Amniotic stem cell (primary cell): ENCODE measurements at places on chromosomes 2 and 18.

GRCh38 chr2:105893011-105893995 lies 148.6 kb downstream of the NCK2 start:
- DNase-seq, result no peak

DNA sequence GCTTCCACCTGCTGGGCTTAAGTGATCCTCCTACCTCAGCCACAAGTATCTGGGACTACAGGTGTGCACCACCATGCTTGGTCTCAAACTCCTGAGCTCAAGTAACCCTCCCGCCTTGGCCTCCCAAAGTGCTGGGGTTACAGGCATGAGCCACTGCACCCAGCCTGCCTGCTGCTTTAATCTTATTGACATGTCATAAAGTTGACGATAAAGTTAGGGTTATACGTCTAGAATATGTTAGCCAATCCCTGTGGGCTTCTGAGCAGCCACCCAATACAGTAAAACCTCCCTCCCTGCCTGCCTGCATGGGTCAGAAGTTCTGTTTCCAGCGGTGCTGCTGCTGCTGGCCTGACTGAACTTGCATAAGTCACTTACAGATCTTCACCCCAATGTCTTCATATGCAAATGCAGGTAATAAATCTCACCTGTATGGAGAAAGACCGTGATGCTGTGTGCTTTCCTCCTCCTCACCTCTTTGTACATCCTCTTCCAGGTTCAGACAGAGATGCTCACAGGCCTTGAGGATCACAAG lies 30.1 kb downstream of the TGIF1 start:
- no peak for DNase-seq

DNA sequence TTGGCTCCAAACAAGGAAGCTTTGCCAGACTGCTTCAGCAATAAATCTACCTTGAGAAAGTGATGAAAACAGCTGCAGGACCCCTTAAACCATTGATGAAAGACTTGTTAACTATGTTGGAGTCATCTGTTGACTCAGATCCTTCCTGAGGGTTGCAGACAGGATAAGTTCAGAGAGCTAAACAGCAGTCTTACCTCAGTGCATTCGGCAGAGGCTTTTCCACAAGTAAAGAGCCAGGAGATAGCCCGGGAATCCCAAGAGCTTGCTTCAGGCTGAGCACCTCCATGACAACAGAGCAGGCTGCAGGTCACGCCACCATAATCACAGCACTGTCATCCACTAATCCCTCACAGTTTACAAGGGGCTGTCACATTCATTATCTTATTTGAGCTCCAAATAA lies 23.7 kb downstream of the KIAA2012 start:
- DNase-seq, result no peak

DNA sequence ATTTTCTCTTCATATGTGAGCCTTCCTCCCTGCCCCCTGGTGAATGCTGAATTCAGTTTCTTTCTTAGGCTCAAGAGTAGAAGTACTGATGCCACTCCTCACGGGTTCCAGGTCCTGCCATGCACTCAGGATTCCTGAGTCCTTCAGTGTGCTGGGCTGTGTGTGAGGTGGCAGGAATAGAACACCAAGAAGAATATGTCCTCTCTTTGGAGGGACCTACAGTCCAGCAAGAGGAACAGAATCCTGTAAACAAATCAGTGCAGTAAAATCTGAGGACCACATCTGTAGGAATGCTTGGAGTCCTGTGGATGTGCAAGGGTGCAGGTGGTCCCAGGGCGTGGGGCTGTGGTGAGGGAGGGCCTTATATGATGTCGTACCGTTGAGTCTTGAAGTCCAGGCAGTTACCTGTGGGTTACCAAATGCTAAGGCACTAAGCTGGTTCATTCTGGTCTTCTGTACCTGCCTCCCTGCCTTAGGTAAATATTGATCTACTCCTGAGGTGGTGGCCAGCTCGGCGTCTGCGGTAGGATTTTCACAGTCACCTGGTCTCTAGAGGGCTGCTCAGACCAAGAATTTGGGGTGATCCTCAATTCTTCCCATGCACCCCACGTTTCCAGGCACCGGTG lies 5.5 kb downstream of the ASAP2 start:
- no peak for DNase-seq

- DNase-seq, result no peak
Observed at GRCh38 chr2:73289304-73289703, 4.0 kb downstream of the EGR4 start.

- DNase-seq, result no peak
Observed at GRCh38 chr2:134999521-134999920, 47.7 kb downstream of the MAP3K19 start.

DNA sequence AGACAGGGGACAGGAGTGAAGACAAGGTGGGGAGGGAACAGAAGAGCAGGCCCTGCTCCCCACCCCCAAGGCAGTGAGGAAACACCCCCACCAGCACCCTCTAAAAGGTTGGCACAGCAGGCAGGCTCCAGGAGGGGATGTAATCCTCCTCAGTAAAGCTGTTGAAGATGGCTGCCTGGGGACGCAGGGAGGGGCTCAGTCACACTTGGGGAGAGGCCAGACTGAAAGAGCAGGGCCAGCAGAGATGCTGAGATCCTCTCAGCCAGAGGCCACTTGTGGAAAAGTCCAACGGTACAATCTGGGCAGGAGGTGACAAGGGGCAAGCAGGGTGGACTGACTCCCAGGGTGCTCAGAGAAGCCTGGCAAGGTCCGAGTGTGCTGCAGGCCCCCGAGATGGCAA lies 154.8 kb upstream of the ID2 start:
- DNase-seq, result no peak

- no peak for DNase-seq
Observed at GRCh38 chr18:12586956-12587355, 71.0 kb downstream of the SPIRE1 start.

- DNase-seq, result no peak
Observed at GRCh38 chr18:79904357-79905147, 46.9 kb downstream of the SLC66A2 start.

DNA sequence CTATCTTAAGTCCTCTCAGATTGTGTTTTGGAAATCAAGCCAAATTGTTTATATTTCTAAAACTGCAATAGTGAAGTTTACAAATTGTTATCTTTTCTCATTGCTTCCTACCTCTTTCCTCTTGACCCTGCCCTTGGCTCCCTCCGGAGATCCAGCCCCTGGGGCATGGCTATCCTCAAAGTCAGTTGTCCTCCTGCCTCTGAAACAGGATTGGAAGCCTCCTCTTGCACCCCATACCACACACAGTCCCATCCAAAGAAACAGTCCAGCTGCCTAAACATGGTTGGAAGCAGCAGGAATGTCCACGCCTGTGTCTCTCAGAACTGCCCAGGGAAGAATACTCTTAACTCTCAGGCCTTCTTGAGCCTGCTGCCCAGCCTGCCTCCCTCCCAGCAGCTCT lies 30.1 kb upstream of the COL6A3 start:
- no peak for DNase-seq

DNA sequence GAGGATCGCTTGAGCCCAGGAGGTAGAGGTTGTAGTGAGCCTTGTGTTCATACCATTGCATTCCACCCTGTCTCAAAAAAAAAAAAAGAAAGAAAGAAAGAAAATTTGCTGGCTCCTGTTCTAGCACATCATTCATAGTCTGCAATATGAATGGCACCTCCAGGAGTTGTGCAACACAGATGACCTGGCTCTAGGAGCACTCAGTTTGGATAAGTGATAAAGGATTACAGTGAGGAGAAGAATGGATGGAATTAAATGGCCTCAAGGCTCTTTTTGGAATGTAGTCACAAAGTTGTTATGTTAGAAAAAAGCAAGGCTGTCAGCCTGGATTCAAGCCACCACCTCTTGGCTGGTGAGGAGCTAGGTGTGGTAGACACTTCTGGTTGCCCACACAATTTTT lies 21.5 kb upstream of the SPRED2 start:
- DNase-seq, result no peak

- no peak for DNase-seq
Observed at GRCh38 chr2:150391779-150392178, 95.7 kb downstream of the RND3 start.

DNA sequence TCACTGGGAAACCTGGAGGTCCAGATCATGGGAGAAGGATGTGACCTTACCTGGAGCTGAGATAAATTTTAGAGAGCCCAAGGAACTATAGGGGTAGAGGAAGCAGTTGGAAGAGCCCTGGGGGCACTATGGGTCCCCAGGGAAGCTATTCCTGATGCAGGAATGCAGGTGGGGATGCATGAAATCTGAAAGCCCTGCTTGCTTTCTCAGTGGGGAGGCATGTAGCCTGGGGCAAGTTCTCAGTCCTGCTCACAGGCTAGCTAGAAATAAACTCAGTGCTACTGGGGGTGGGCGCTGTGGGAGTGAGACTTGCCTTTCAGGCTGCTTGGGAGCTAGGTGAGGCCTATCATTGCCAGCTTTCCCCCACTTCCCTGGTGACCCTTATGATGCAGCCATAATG lies 499.7 kb downstream of the PTH2R start:
- DNase-seq, result no peak

GRCh38 chr2:43219383-43220228 lies 6.8 kb downstream of the ZFP36L2 start:
- peak; percentile 44 for DNase-seq

DNA sequence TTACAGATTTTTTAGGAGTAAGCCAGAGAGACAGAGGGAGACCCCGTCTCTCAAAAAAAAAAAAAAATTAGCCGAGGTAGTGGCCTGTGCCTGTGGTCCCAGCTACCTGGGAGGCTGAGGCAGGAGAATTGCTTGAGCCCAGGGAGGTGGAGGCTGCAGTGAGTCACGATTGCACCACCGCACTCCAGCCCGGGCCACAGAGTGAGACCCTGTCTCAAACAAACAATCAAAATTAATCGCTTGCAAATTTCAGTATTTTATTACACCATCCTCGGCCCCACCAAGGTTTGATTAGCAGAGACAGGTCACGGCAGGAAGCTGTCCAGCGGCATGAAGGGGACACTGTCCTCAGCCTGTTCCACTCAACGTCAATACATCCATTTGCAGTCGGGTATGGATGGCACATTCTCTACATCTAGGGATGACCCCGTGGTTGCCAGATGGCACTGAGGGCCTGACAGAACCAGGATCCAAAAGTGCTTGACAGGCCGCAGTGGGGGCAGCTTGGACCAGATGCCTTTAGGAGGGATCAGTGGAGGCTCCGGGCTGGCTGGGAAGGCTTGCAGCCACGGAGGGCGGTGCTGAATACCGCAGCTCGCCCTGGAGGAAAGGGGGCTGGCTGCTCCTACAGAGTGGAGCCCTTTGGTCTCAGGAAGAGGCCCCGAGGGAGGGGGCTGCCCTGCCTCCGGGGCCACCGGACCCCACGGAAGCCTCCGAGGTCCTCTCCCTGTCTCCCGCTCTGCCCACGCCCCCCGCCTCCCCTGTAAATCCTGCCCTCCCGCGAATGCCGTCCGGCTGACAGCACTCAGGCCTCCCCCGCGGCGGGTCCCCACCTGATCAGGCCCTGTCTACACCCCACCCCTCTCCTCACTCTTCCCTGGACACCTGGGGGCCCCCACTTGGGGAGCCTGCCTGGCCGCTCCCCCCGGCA lies 13.1 kb downstream of the ASPRV1 start:
- no peak for DNase-seq

- DNase-seq, result no peak
Observed at GRCh38 chr2:41169744-41170143, 717.9 kb upstream of the SLC8A1 start.

DNA sequence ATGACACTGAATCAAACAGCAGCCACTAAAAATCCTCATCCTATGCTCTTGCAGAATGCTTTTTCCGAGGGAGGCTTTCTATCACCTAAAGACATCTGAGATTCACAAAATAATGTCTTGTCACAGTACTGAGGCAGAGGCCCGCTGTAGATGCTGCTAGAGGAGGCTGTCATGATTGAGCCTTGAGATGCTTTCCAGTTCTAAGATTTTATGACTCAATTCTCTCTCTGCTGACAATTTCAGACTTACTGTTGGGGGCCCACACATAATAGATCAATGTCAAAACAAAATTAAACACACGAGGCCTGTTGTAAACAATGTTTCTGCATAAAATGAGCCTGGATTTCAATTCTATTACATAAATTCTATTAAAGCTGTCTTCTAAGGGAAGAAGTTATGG lies 132.7 kb upstream of the ARL4C start:
- DNase-seq, result no peak

DNA sequence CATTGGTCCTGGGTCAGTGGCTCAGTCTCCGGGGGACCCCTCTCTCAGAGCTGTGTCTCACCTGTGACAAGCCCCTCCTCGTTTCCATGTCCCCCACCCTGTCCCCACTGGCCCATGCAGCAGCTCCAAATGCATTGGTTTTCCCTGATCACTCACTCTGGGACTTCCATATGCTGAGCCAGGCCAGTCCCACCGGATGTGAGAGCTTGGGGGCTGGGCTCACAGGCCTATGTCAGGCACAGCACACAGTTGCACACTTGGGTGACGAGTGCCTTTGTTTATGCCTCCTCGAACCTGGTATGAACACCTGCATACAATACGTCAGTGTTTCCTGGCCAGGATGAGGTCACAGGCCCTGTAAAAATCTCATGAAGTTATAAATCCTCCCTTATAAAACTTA lies 232.5 kb downstream of the TFCP2L1 start:
- no peak for DNase-seq

GRCh38 chr2:158099716-158100115 lies 2.0 kb upstream of the UPP2 start:
- DNase-seq, result no peak

DNA sequence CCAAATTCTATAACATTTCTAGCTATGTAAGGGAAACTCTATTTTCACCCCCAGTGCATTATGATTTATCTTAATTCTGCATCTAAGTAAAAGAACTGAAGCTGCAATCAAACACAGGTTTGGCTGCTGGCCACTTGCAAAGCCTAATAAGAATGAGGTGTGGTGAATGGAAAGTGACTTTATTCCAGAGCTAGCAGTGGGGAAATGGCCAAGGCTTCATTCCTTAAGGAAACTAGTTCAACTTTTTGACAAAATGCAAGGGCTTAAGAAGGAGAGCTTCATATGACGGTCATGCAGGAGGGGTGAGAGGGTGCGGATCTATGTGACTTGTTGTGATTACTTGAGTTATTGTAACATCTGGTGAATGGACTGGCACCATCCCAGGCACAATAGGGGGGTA lies 1802.0 kb downstream of the SUCLG1 start:
- no peak for DNase-seq

DNA sequence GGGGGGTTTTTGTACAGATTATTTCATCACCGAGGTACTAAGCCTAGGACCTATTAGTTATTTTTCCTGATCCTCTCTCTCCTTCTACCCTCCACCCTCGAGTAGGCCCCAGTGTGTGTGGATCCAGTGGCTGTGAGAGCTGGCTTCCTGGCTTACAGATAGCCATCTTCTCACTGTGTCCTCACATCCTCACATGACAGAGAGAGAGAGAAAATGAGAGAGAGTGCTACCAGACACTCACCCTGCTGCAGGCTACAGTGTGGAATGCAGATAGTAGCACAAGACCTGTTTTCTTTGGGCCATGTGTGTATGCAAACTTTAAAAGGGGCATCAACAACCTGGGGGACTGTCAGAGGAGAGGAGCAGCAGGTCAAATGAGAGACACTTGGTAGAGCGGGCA lies 9.5 kb downstream of the KCNK3 start:
- no peak for DNase-seq

DNA sequence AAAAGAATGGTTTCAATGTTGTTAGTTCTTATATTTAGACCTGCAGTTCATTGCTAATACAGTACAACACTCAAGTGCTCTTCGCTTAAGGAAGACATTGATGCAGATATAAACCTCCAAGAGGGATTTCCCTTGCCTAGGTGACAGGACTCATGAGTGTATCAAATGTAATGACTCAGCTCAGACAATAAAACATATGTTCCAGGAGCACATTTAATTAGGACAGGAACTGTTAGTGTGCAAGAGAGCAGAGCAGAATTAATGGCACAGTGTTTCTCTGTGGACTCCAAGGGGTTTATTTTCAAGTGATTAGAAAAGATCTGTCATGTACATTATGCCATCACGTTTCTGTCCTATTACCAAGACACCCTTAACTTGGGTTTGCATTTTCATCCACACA lies 375.0 kb downstream of the LRRTM4 start:
- DNase-seq, result no peak

GRCh38 chr18:23712445-23712844 lies 23.2 kb downstream of the LAMA3 start:
- DNase-seq, result no peak
